ENCODE measurements at places on chromosomes 7 and 10. TPM values are rescaled to one million over a fixed set of nuclear protein-coding genes. Genes with fewer than 3 reads are reported as not detected.

Gene GJC3
- total RNA-seq: not detected

DNA sequence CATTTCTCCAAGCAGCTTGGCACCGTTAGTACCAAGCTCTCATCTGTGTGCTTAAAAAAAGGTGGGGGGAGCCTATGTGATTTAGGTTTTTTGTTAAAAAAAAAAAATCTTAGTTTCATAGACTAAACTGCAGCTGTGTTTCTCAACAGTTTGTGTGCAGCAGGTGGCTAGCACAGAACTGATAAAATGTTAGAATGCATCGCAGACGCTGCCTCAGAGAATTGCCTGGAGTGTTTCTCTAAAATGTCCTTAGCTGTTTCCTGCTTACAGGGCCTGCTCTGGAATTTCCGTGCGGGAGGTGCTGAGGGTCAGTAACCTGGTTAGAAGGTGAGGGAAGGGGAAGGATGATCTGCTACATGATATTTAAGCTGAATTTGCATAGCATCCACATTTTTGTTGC lies 268.9 kb downstream of the PLXDC2 start:
- DNase-seq: no peak

- DNase-seq: no peak
These were observed 12.6 kb downstream of the BAZ1B start for GRCh38 chr7:73509463-73509862.

DNA sequence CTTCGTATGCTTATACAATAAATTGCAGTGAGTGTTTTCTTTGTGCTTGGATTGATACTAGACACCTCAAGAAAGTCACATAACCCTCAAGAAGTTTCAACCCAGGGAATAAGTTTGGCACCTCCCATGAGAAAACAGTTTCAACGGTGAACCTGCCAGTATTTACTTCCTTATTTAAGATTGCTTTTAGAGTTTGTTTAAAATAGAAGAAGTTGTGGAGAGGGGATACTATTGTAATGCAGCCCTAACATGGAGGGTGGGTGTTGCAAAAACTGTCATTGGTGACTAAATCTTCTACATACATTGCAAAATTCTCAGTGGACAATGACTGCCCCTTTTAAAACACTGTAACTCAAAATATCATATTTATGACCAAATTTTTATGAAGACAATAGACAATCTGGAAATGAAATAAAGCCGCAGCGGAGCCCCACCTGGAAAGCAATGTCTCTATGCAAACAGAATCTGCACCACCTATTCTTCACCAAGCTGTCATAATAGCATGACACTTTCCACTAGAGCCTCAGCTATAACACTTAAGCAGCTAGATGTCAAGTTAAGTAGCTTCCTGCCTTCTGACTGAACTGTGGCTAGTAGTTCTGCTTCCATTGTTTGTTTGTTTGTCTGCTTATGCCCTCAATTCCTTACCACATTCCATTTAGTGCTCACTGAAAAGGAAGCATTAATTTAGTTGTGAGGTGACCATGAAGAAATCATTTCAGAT lies 98.2 kb downstream of the MDFIC start:
- no peak for DNase-seq

DNA sequence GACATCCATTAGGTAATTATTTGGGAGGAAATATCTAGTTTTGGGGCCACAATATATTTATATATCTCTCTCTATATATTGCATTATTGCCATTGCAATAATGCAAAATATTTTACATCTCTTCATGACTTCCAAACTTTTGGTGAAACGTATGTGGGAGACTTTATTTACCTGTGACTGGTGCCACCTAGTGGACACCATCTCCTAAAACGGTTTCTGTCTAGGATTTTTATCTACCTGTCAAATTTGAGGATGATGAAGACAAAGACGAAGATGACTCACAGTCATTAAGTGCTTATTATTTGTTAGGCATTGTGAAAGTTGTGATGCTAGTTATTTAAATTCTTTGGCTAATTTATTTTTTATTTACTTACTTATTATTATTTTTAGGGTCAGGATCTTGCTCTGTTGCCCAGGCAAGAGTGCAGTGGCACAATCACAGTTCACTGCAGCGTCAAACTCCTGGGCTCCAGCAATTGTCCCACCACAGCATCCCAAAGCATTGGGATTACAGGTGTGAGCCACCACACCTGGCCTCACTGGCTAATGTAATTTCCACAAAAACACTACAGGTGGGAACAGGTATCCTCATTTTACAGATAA lies 18.7 kb upstream of the CBLL1 start:
- peak; percentile 53 for DNase-seq

- no peak for DNase-seq
These were observed 1.5 kb downstream of the ZNF800 start for GRCh38 chr7:127390817-127391590.

- no peak for DNase-seq
These were observed 595.7 kb downstream of the CCSER2 start for GRCh38 chr10:84924131-84924530.
